Cortex of kidney (tissue), 1 donor: ENCODE measurements at places on chromosomes 11 and 22.

- DNase-seq, result no peak
Measured at GRCh38 chr22:39954584-39955055, 5.6 kb upstream of the TMA7B start.

GRCh38 chr11:58830673-58831301 lies 13.7 kb downstream of the GLYATL2 start:
- no peak for DNase-seq

GRCh38 chr22:22897091-22897490 lies 9.5 kb downstream of the IGLL5 start:
- no peak for DNase-seq

DNA sequence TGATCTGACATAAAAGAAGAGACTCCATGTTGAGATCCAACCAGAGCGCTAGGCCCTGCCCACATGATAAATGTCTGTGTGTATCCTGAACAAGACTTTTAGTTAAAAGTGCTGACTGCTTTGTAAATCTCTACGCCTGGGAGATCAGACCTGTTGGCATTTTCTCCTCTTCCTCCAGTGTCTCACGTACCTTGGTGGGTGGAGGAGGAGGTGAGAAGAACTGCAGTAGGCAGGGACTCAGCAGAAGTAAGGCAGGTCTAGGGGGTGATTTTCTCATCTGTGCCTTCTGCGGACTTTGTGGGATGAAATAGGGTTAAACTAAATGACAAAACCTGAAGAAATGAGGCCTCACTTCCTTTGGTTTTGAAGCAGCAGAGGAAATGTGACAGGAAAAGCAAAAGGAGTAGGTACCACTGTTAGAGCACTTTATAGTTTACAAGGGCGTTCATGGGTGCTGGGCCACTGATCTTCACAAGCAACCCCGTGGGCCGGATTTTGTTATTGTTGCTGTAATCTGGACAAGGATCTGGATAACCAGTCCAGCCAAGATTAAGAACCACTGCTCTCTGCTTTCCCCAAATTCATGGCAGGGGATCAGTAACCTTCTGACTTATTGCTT lies 36.7 kb upstream of the PLET1 start:
- no peak for DNase-seq

GRCh38 chr11:30553521-30554110 lies 32.5 kb downstream of the MPPED2 start:
- no peak for DNase-seq

DNA sequence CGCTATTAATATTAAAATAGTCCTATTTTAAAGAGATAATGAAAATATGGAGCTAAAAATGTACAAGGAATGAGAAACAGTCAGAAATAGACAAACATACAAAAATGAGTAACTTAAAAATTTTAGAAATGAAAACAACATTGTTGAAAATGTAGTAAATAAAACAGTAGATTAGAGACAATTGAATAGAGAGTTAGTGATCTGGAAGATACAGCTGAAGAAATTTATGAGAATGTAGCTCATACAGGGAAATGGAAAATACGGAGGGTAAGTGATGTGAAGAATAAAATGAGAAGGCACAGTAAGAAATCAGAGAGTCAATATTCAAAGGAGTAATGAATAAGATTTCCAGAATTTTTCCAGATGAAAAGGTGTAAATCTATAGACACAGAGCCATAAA lies 424.8 kb downstream of the SOX6 start:
- no peak for DNase-seq

- no peak for DNase-seq
Measured at GRCh38 chr11:80635178-80635577, 1194.3 kb upstream of the TENM4 start.

- DNase-seq, result no peak
Measured at GRCh38 chr11:1111545-1112212, 37.0 kb downstream of the MUC2 start.

GRCh38 chr11:125068368-125068767 lies 5.3 kb downstream of the SLC37A2 start:
- no peak for DNase-seq

GRCh38 chr11:128569291-128569690 lies 18.1 kb downstream of the ETS1 start:
- no peak for DNase-seq

DNA sequence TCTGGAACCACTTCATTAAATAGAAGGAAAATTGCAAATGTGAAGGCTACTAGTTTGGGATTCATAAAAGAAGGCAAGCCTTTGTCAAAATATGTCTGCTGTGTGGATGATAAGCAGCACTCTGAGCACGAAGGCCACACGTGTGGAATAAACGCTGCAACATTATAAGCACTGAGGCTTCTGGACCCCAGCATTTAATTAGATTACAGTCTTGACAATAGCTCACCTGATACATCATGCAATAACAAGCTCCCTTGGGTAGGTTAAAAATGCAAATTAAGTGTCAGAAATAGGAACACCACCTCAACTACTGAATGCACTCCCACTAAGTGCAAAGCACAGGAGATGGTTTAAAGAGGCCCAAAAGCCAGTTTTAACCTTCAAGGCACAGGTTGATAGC lies 179.3 kb downstream of the LARGE1 start:
- no peak for DNase-seq

DNA sequence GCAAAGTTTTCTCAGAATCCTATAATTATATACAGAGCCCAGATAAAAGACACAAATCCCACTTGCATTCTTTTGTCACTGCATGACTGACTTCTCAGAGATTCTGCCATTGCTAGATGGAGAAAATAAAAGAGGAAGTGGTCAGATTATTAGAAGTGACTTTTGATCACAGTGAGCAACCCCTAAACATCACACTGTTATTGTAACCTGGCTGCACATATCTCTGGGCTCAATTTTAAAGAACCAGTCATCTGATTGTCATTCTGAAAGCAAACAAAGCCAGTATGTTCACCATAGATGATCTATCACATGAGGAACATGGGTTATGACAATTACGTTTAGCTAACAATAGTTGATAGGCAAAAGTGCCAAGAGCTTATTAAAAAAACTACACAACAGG lies 47.8 kb downstream of the COPB1 start:
- no peak for DNase-seq

DNA sequence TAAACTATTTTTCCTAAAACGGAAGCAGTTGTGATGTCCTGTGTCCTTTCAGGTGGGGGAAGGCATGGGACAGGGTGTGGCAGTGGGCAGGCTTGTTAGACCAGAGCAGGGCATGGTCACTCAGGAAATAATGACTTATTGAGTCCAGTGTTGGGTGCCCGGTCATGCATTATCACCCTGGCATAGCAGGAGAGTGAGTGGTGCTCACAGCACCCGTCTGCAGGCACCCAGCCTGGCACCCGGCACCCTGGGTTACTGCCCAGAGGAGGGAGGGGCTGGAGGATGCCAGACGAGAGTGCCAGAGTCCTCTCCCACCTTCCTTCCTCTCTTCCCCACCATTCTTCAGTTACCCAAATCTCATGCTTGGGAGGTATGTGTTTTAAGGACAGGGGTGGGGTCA lies 59.1 kb downstream of the ST3GAL4 start:
- no peak for DNase-seq

DNA sequence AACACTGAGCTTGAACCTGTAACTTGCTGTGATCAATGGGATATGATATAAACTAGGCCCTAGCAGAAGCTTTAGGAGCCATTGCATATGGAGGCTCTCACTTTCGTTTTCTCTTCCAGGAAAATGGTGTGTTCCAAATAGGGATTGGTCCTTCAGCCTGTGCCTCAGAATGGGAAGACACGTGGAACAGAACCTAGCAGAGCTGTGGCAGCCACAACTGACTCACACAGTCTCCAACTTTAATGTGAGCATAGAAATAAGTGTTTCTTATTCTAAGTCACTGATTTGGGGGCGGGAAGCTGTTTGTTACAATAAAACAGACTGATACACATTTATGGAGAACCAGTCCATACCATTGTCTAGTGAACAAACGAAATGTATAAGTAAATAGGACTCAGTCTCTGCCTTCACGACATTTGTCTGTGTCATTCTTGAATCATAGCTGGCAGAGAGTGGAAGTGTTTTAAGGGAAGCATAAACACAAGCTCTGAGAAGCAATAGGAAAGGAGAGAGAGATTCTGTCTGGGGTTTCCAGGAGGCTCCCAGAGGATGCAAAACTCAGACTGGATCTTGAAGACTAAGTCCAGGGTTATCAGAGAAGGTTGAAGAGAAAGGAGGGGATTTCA lies 97.3 kb downstream of the GALNT18 start:
- DNase-seq, result no peak

- DNase-seq, result no peak
Measured at GRCh38 chr22:27100789-27101188, 443.4 kb downstream of the MIAT start.

- DNase-seq, result no peak
Measured at GRCh38 chr11:70476669-70477068, 78.3 kb downstream of the CTTN start.

DNA sequence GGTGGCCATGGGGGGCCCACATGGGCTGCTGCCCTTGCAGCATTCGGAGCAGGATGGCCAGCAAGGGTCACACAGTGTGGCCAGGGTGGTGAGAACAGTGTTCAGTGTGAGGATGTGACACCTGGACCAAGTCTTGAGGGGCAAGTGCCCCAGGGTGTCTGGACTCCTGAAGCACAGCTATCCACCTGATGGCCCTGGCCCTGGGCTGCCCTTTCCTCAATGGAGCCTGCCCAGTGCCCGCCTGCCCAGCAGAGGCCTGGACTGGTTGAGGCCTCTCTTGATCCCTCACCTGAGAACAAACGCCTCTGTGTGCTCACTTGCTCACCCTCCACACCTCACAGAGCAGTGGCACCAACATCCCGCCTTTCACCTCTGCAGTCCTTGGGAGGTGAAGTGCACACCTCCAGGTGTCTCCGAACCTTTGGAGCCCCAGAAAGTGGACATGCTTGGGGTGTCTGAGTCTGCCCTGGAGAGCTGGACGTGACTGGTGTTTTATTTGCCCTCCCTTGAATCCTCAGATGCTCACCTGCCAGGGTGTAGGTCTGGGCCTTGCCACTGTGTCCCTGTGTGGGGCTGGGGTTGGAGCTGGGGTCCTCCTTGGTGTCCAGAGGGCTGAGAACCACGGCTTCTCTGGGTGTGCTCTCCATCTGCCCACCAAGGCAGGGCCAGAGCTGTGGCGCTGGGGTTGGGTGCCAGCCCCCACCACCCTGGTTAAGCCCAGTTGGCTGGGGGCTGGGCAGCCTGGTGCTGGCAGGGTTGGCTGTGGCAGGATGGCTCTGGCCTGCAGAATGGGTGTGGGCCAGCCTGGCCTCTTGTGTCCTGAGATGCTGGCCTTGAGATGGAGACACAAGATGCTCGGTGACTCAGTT lies 3.8 kb upstream of the MUC2 start:
- DNase-seq, result no peak

- DNase-seq, result no peak
Measured at GRCh38 chr22:49788504-49788903, 39.2 kb downstream of the BRD1 start.

DNA sequence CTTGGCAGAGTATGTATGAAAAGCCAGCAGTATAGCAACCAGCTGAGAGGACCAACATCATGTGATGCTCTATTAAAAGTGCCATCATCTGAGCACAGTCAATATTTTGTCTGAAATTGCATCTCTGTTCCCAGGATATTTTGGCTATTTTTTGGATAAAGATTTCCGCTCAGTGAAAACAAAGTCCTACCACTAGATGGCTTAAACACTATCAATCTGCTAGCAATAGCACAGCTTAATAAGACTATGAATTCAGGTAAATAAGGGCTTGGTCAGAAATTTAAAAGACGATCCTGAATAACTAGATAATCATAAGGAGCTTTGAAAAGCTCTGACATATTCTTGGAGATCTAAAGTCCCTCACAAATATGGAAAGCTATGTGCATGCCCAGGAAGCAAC lies 74.4 kb downstream of the MS4A13 start:
- no peak for DNase-seq

DNA sequence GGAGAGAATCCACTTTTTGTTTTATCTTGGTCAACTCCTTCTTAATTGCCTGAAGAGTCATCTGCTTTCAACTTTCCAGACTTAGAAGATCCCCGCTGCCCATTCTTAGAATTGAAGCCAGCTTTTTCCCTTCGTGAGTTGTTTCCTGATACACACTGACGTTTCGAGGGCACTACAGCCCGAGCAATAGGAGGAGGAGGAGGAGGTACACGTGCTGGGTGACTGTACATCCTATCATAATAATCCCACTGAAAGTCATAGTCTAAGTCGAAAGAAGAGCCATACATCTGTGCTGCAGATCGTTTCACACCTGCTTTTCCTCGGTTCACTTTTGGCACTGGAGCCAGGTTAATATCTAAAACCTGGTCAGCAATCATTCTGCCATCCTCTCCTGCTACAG lies 606.1 kb downstream of the DLG2 start:
- DNase-seq, result no peak

GRCh38 chr22:44678556-44679305 lies 23.3 kb upstream of the PRR5 start:
- no peak for DNase-seq

DNA sequence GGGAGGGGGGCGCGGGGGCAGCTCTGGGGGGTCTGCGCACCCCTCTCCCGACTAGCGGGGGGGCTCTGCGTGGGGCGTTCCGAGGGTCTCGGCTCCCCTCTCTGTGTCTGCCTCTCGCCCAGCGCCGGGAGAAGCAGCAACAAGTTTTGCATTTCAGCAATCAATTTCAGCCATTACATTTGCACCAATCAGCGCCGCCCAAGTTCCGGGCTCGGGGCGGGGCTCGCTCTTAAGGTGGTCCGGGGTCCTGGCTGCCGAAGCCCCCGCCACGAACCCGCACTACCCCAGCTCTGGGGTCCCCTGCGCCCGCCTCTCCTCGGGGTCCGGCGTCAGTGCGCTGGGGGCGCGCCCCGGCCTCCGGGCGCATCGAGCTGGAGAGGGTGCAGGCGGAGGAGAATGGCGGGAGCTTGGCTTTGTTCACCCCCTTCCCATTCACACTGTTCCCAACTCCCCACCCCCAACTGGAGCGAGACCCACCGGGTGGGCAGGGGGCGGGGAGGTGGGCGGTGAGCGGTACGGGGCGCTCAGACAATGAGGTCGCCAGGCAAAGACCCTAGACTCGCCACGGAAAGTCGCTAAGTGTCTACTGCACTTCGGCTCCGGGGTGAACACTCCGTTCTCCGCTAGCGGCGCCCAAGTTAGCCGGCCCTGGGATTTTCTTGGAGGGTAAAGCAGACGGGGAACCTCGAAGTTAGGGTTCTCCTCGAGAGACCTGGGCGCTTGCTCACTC lies at the start of gene MN1:
Gene MN1, minus strand, starts transcription at position 141 of the 730 bp plus-strand sequence. CDS start 1,213 bp downstream, outside the sequence.
- no peak for DNase-seq

DNA sequence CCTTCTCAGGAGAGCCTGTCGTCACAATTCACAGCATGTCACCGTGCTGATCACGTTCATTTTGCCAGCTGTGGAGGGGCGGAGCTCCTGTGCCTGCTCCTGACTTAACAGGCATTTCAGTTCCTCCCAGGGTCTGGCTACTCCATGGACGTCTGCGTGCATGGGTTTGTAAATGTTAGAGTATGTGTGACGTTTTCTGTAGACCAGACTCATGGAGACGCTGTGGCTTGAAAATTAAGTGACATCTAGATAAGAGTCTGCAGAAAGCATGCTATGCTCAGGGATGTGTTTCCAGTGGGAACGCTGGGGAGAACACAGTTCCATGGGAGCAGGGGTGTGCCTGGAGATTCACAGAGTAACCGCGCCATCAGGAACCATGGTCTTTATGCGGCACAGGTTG lies 804.0 kb downstream of the TBC1D22A start:
- DNase-seq, result no peak

GRCh38 chr11:64251016-64251752 lies at the start of gene PLCB3:
Gene PLCB3, plus strand, starts transcription at chr11:64251530. Its CDS starts 120 bp downstream, at chr11:64251650.
- no peak for DNase-seq

GRCh38 chr11:69337211-69337721 lies 43.3 kb downstream of the MYEOV start:
- no peak for DNase-seq
